Activated T-cell treated with anti-CD3 and anti-CD28 coated beads, Interleukin-2, amount 50 U/mL, for 4 hours (primary cell): ENCODE measurements at places on chromosomes 1 and 21. TPM values are rescaled to one million over a fixed set of nuclear protein-coding genes. Genes with fewer than 3 reads are reported as not detected.

The ZNF281 gene
- 19.3 TPM for total RNA-seq

The RNF207 gene
- total RNA-seq: 18.8 TPM

- DNase-seq: no peak
These were observed 21.6 kb downstream of the PTGFRN start for GRCh38 chr1:116931016-116931918.

DNA sequence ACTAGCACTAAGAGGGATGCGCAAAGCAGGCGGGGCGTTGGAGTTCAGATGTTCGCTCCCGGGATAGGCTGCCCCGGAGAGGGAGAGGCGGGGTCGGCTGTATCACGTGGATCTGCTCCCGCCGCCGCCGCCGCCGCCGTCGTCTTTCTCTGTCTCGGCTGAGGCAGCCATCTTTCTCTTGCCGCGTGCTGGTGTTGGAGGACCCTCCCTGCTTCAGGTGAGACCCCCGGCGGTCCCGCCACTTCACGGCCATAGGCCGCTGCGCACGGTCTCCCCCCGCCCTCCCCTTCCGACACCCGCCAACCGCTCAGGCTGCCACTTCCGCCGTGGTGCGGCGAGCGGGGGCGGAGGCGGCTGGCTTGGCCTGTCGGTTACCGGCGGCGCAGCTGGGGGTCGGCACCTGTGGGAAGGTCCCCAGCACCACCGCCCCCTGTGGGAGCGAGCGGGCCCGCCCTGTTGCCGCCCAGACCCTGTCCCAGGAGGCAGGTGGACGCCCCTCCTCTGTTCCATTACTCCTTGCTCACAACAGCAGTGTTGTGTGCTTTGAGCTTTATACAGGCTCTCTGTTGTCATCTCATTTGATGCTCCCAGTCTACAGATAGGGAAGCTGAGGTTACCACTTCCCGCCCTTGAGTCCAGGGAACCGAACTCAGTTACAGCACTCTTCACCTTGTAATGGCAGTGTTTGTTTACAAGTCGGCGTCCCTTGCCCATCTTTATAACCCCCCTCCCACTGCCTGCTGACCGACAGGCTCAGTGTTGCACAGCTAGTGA lies at the start of gene BTF3L4:
Gene BTF3L4 (plus strand): TSS at position 133 of the 774 bp plus-strand sequence. CDS start 3,553 bp downstream, outside the sequence.
- peak; percentile 87 for DNase-seq

DNA sequence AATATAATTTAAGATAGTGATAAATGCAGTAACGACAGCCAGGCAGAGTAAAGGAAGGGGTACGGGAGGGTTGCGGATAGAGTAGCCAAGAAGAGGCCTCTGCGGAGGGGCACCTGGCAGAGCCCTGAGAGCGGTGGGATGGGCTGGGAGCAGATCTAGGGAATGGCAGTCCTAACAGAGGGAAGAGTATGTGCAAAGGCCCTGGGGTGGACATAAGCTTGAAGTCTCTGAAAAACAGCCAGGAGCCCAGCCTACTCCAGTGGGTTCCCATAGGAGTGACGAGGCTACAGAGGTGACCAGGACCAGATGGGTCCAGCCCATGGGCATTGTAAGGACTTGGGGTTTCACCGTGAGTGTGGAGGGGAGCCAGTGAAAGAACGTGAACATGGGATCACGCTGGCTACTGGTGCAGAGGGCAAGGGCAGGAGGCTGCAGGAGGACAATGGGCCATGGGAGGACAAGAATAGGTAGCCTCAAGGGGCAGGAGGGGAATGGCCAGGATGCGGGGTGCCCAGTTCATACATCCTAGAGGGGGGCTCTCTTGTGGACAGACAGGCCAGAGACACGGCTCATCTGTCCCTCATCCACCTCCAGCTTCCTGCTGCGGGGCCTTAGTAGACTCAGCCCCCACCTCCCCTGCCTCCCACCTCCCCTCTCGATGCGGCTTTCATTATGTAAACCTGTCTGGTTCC lies 185.7 kb upstream of the VAMP3 start:
- no peak for DNase-seq

GRCh38 chr1:227395426-227396028 lies 77.2 kb upstream of the CDC42BPA start:
- DNase-seq: no peak
